ENCODE measurements at places on chromosomes 12 and 14.

DNA sequence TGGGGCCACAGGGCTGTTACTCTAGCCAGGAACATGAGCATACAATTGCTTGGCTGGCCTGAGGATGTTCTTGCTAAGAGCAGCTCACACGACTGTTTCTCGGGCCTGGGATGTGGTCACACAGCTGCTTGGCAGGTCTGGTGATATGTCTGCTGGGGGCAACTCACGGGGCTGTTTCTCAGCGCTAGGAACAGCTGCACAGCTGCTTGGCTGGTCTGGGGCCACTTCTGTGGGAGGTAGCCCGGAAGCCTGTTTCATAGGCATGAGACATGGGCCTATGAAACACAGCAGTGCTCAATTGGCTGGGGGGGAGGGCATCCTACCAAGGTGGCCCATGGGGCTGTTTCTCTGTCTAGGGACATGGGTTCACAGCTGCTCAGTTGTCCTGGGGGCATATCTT lies 73.4 kb upstream of the DDHD1 start:
- H3K4me3 ChIP-seq, result no peak overlapping the region
- no peaks in the 10 kb centered on the region for H3K4me1 ChIP-seq
- no peak overlapping the region for H3K27ac ChIP-seq
- DNase-seq, result peak; percentile 29
- H3K36me3 ChIP-seq, result no peaks in the 10 kb centered on the region

GRCh38 chr12:82655751-82656150 lies 31.0 kb upstream of the TMTC2 start:
- no peak overlapping the region for H3K27ac ChIP-seq
- H3K27me3 ChIP-seq, result no peaks in the 10 kb centered on the region
- no peaks in the 10 kb centered on the region for H3K4me1 ChIP-seq
- H3K4me3 ChIP-seq, result no peak overlapping the region
- no peaks in the 10 kb centered on the region for H3K36me3 ChIP-seq

DNA sequence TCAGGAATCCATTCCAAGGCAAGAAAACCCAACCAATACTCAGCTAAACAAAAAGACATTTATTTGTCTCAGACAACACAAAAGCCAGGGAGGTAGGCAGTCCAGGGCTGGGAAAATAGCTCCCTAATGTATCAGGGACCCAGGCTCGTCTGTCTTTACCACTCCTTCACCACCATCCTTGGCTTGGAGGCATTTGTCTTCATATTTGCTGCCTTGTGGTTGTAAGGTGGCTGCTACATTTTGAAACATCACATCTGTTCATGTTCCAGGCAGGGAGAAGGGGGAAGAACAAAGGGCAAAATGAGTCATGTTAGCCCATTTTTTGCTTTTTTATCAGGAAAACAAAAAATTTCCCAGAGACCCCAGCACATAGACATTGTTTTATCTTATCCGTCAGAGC lies 44.8 kb upstream of the PCED1B start:
- H3K4me1 ChIP-seq, result peaks cover 2% of the 10 kb centered on the region
- H3K4me3 ChIP-seq, result no peak overlapping the region
- H3K27ac ChIP-seq, result no peak overlapping the region
- no peaks in the 10 kb centered on the region for H3K27me3 ChIP-seq

GRCh38 chr12:1493781-1494565 lies 100.4 kb downstream of the FBXL14 start:
- no peak overlapping the region for H3K4me3 ChIP-seq
- no peaks in the 10 kb centered on the region for H3K27me3 ChIP-seq
- peaks cover 9% of the 10 kb centered on the region for H3K4me1 ChIP-seq
- H3K36me3 ChIP-seq, result no peaks in the 10 kb centered on the region
